ENCODE measurements at places on chromosomes 7 and 10. TPM values are rescaled to one million over a fixed set of nuclear protein-coding genes. Genes with fewer than 3 reads are reported as not detected.

GRCh38 chr10:126908729-126909128 is 3.5 kb downstream of the DOCK1 start:
- DNase-seq, result no peak

The PAPSS2 gene
- 10.9 TPM for total RNA-seq

DNA sequence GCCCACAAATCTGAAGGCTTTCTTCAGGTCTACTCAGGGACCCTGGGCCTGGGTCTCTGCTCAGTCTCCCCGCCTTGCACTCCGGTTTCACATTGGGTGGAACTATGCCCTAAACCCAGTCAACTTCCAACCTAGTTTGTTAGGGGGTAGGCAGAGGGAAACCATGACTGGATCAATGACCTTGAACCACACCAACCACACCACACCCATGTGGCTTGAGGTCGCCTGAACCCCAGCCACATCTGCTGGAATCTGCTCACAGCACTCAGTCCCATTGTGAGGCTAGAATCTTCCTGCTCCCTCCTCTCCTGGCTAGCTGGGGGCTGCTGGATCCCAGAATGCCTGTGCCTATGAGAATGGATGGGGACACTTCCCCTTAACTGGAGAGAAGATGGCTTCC is 17.9 kb downstream of the RFC2 start:
- no peak for DNase-seq

DNA sequence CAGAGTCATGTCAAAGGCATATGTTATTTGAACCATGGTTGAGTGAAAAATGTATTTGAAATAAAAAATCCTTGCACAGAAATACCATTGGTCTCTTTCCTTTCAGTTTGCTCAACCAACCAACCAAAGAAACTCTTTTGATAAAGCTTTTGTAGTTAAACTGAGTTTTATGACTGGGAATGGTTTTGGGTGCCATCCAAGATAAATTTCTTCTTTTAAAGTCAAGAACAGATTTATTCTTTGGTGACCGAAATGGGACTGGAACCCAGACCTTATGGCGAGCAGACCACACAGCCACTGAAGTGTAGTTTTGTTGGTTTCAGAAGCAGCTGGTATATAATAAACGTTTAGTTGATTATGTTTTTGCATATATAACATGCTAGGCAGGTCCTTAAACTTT is 2.8 kb upstream of the GALNT17 start:
- DNase-seq, result no peak

GRCh38 chr7:150410680-150411346 is 31.7 kb downstream of the ZNF775 start:
- no peak for DNase-seq

The ZNF365 gene
- total RNA-seq, result 0.13 TPM

DNA sequence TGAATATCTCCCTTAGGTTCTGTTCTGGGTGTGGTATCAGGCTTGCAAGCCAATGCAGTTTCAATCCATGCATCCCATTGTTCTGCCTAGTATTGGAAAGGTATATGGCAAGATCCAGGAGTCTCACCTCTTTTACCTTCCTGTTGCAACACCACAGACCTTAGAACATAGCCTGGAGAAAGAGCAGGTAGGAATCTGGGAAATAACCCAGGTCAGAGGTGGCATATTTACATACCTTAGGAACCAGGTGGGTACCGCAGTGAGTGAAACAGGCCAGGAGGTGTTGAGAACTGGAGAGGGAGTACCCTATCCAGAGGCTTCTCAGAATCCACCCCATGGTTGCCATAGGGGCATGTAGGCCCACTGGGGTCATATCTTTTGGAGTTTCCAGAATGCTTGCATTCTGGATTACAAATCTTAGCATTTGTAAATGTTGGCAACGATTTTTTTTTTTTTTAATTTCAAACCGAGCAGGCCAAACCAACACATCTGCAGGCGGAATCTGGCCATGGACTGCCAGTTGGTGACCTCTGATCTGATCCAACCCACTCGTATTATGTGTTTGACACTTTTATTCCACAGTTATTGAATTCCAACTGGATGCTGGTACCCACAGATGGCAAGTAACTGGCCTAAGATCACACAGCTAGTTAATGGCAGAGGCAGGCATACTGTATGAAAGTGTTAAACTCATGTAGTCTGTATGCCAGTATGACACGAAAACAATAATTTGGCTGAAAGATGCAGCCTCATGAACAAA is 180.3 kb upstream of the TCF7L2 start:
- no peak for DNase-seq

- no peak for DNase-seq
These were observed 8.4 kb upstream of the GBX1 start for GRCh38 chr7:151175793-151176311.

DNA sequence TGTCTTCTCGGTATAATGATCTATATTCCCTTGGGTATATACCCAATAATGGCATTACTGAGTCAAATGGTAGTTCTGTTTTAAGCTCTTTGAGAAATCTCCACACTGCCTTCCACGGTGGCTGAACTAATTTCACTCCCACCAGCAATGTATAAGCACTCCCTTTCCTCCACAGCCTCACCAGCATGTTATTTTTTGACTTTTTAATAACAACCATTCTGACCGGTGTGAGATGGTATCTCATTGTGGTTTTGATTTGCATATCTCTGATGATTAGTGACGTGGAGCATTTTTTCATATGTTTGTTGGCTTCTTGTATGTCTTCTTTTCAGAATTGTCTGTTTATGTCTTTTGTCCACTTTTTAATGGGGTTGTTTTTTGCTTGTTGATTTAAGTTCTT is 33.6 kb downstream of the KIAA1217 start:
- no peak for DNase-seq

GRCh38 chr10:103692952-103693811 is 162.2 kb downstream of the SH3PXD2A start:
- DNase-seq, result peak; percentile 35

- no peak for DNase-seq
These were observed 43.5 kb downstream of the ACSM6 start for GRCh38 chr10:95237376-95238170.

DNA sequence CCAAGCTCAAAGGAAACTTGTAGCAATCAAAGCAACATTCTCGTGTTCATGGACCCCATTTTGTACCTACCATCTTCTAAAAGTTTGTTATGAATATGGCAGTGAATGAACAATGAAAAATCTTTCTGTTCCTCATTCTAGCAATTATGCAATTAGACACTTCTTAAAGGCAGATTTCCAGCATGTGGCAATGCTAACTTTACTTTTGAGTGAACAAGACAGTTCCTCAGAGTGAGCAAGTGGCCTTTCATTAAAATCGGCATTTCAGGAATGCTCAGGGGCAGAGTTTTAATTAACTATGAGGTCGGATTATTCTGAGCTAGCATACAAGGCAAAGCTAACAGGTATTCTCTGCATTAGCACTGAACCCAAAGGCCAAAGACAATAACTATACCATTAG is 48.4 kb upstream of the NFE2L3 start:
- DNase-seq, result peak; percentile 21

DNA sequence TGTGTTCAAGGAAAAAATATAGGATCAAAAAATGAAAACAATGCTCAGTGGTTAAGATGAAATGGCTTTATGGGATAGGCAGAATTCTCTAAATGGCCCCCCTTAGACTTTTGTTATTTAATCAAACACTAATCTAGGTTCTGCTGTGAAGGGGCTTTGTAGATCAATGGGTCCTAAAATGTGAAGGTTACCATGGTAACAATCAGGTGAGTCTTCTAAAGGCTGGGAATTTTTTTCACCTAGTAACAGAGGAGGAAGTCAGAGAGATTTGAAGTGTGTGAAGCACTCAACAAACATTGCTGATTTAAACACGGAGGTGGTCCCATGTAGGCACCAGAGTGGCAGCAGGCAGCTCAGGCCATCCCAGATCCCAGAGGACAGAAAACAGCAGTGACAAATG is 11.1 kb downstream of the OR2A14 start:
- DNase-seq, result no peak

DNA sequence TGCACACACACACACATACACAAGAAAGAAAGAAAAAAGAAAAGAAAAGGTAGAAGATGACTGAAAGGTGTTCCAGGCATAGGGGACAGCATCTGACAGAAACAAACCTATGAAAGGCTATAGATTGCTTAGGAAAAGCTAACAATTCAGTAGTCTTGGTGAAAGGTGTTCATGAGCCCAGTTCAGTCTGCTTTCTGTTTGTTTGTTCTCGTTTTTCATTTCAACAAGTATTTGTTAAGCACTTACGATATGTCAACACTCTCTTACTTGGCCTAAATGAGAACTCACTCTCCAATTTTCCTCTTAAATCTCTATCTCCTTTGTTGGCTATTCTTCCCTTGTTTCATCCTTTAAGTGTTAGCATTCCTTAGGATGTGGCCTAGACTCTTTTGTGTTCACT is 133.2 kb downstream of the GRM8 start:
- DNase-seq, result no peak

DNA sequence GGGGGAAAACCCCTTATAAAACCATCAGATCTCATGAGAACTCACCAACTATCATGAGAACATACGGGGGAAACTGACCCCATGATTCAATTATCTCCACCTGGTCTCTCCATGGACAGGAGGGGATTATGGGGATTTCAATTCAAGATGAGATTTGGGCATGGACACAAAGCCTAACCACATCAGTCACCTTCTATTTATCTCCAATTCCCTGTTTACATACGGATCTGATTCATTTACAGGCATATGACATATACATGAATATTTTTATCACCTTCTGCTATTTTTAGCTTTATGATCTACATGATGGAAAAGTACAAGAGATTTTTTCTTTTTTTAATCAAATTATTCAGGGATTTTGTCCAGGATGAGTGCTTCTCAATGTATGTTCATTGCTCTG is 944.5 kb downstream of the REEP3 start:
- no peak for DNase-seq

GRCh38 chr7:46009211-46009610 is 88.1 kb upstream of the IGFBP3 start:
- peak; percentile 57 for DNase-seq

DNA sequence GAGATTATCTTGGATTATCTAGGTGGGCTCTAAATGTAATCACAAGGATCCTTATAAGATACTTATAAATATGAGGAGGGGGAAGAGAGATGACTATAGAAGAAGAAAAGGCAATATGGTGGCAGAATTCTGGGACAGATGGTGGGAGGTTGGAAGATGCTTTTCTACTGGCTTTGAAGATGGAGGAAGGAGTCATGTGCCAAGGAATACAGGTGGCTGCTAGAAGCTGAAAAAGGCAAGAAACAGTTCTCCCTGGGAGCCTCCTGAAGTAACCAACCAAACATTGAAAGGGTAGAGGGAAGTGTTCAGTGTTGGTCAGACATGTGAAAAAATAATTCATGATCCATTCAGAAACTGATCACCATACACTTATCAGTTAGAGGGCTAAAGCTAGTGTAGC is 213.3 kb downstream of the WDR11 start:
- no peak for DNase-seq

The ESYT2 gene
- total RNA-seq, result 46.5 TPM

DNA sequence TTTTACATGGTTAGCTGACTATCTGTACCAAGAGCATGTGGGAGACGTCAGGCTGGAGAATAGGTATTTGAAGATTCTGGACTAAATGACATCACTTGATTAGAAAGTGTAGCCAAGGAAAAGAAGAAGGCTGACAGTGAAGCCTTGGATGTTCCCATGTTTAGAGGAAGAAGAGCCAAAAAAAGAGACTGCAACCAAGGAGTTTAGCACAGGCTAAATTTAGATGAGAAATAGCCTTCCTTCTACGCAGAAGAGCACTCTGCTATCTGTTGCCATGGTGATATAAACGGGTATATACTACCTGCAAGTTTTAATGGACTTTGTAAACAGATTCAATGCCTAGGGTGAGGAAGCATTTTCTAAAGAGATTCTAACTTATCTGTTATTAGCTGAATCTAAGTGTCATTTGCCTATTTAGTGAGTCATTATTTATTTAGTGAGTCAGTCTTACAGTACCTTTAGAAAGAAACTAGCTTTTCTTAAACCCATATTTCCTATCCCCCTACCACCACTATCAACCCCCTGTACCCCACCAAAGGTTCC is 69.8 kb downstream of the CDK6 start:
- peak; percentile 71 for DNase-seq

The ATRNL1 gene
- total RNA-seq, result 7.1 TPM

All from muscle of leg (tissue), 16 donors.